ENCODE measurements at places on chromosomes 4 and X.

DNA sequence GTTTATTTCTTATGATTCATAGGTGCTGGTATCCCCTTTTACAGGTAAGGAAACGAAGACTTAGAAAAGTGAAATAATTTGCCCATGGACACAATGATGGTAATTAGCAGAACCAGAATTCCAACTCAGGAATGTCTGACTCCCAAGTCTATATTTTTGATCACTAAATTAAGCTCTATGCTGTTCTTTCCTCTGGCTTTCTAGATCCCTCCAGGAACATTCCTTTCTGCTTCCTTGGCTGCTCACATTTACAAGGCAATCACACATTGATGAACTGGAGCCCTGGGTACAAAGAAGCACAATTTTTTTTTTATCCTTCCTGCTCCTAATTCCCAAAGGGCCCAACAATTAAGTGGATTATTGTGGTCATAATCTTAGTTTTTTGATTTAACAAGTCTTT lies 7.0 kb upstream of the CDKN2AIP start:
- ATAC-seq, result no peak

GRCh38 chrX:129565046-129565650 lies 25.1 kb downstream of the OCRL start:
- ATAC-seq, result no peak

- ATAC-seq, result peak; percentile 63
These were observed 25.1 kb upstream of the MXD4 start for GRCh38 chr4:2286904-2287593.

- ATAC-seq, result no peak
These were observed 214.0 kb upstream of the PSAPL1 start for GRCh38 chr4:7648544-7649395.

DNA sequence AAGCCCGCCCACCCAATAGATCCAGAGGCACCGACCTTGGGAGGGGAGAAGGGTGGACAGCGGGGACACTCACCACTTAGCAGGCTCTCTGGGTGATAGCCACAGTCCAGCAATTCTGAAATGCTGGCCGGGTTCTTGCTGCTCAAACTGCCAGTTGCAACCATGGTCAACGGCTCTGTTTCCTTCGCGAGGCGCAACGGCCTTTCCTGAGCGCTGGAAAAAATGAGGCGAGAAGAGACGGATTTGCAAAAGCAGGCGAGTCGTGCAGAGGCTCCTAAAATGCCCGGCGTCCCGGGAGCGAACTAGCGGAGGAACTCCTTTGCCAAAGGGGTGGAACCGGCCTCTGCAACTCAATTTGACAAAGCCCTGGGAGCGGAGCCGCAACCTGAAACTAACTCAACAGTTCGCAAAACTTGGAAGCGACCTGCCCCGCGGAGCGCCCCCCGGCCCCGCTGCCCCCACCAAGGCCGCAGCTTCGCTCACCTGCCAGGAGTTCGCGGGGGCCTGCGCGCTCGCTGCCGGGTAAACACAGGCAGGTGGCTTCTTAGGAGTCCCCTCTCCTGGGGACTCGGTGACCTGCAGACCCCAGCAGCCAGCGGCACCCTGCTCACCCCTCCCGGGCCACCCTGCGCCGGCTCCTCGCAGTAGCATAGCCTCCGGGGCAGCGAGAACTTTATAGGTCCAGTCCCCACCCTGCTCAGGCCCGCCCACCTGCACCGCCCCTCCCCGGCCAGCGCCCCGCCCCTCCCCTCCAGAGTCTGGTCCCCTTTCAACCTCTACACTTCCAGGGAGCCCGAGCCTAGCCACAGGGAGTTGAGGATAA lies at the start of gene DDIT4L:
TSS of gene DDIT4L (minus strand) at position 649 of the 823 bp plus-strand sequence. CDS start at position 164, 485 bp downstream.
- peak; percentile 94 for ATAC-seq

DNA sequence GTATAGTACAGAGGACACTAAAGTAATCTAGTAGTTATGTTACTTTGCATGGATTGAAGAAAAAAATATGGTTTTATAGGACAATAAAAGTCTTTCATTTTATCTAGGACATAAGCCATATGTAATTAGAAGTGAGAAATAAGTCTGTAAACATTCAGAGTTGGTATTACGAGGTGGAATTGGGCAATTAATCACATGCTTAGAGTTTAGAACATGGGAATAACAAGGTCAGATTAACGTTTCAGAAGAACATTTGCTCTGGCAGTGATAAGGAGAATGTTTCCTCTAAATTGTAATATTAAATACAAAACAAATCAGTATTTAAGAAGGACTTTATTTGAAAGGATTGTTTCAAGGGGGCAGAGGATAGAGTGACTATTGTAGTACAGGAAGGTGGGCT lies 15.6 kb upstream of the SULT1E1 start:
- ATAC-seq, result no peak

DNA sequence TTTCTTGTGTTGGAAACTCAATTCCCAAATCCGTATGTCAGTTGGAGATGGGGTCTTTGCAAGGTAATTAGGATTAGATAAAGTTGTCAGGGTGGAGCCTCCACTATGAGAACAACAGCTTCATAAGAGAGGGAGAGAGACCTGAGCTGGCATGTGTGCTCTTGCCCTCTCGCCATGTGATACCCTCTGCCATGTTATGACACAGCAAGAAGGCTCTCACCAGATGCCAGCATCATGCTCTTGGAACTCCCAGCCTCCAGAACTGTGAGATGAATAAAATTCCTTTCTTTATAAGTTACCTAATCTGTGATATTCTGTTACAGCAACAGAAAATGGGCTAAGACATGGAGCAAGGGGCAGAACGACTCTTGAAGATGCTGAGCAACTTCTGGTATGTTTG lies 201.9 kb upstream of the BOD1L1 start:
- ATAC-seq, result no peak

DNA sequence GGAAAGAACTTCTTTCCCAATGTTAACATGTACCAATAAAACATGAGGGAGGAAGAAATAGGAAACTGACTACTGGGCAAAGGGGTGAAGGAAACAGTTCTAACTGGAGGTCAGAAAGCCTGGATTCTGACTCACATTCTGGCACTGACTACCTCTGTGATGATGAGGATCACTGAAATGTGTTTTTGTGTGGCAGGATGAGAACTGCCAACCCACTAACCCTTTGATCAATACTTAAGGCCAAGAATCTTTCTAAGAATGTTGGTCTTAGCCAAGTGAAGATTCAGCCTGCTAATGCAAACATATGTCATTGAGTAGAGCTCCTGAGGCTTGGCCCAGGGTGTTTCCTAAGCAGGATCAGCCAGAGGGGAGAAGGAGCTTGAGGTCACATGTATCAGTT lies 4.6 kb downstream of the ALAS2 start:
- no peak for ATAC-seq

DNA sequence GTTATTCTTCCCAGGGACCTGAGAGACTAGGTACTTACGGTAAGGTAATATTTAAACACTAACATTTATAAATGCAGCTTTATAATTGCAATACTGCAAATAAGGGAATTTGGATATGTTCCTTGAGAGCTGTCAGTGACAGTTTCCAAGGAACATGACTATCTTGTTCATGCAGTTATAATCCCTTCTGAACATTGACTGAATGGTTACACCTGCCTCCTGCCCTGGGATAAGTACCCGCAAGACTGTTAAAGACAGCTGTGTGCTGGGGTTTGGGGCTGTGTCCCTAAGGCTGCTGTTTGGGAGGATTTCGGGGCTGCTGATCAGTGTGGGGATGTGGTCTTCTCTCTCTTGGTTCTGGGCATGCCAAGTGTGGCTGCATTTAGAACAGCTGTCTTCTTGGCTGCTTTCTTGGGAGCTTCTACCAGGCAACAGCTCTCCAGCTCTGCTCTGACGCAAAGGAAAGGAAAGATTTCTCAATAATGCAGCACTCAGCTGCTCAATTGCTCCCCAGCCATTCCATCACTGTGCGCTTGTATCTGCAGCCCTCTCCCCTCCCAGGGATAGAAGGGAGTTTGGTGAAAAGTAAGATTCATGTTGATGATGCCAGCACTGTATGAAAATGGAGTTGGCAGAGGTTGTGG lies 298.8 kb upstream of the TAPT1 start:
- no peak for ATAC-seq

GRCh38 chrX:21132686-21133393 lies 241.4 kb upstream of the CNKSR2 start:
- no peak for ATAC-seq

DNA sequence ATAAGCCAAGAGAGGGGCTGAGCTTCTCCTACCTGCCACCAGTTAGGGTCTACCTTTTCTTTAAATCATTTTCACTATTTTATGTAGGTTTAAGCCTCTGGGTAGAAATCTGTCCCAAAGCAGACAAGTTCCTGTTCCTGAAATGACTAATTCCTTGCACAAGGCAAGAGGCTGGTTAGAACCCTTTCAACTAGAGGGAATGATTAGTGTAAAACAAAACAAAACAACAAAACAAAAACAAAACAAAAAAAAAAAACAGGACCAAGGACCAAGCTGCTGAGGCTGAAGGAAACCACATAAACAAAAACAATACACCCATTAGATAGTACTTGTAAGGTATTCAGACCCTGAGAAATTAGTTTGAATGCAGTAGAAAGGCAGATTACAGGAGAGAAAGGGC lies 62.7 kb downstream of the MAML3 start:
- ATAC-seq, result no peak

GRCh38 chrX:68114573-68115129 lies 318.6 kb downstream of the OPHN1 start:
- no peak for ATAC-seq

- no peak for ATAC-seq
These were observed 1081.5 kb upstream of the TENM3 start for GRCh38 chr4:181161669-181162068.

DNA sequence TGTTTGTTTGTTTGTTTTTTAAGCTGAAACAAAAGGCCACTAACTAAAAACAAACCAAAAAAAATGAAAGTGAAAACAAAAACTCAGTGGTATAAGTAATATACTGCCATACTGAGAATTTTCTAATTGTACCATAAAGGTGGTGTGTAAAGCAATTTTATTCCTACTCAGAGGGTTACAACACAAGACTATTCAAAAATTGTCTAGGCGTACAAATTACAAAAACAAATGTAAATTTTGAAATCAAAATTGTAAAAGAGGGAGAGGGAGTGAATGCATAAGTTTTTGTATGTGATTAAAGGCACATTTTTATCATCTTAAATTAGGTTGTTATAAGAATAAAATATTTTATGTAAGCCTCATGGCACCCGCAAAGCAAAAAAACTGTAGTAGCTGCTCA lies 232.6 kb downstream of the STK32B start:
- no peak for ATAC-seq

- no peak for ATAC-seq
These were observed 67.5 kb downstream of the ZFYVE28 start for GRCh38 chr4:2350982-2351381.

DNA sequence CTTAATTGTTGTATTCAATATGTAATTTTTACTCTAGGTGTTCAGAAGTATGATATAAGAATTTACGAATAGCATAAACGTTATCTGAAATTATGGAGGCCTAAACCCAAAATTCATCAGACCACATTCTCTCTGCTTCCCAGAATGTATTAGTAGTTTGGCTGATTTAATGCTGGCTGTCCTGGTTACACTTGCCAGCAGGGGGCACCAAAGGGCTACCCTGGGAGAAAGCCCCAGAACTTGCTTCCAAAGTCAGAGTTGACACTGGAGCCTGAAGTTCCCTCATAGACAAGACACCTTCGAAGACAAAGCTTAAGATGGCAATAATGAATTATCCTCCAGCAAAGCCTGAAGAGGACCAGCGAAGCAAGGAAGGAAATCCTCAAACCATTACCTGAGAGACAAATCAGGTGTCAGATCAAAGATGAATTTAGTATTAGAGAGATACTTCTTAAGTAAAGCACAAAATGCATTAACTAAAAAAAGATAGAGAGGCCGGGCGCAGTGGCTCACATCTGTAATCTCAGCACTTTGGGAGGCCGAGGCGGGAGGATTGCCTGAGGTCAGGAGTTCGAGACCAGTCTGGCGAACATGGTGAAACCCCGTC lies 11.3 kb upstream of the ANOS1 start:
- ATAC-seq, result peak; percentile 44

GRCh38 chr4:150673793-150674192 lies 91.8 kb downstream of the MAB21L2 start:
- ATAC-seq, result no peak

GRCh38 chr4:153467897-153468262 lies 1.7 kb downstream of the TMEM131L start:
- ATAC-seq, result no peak

- ATAC-seq, result no peak
These were observed 171.9 kb downstream of the DCTD start for GRCh38 chr4:182745237-182745636.

DNA sequence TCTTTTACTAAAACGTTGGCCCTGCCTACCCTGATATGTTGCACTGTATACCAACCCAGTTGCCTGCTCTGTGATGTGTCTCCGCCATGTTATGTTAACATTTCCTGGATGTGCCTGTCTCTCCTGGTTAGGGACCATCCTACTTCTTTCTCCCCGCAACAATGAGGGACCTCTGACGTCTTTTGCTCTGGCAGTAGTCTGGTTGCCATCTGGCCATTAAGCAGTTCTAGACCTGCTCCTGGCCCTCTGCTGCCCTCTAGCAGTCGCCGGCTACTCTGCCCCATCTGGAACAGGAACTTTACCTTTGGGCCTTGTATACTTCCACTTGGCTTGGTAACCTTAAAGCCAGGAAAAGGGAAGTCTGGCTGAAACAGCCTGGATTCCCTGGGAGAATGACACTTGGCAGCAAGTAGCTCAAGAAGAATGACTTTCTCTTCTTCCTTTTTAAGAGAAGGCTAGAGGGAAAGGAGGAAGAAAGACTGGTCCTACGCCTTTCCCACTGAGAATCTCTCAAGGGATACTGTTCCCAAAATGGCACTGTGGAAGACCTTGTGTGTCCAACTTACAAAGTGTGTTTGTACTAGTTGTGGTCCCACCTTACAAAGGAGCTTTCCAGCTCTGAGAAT lies 63.5 kb downstream of the GPC3 start:
- peak; percentile 94 for ATAC-seq

DNA sequence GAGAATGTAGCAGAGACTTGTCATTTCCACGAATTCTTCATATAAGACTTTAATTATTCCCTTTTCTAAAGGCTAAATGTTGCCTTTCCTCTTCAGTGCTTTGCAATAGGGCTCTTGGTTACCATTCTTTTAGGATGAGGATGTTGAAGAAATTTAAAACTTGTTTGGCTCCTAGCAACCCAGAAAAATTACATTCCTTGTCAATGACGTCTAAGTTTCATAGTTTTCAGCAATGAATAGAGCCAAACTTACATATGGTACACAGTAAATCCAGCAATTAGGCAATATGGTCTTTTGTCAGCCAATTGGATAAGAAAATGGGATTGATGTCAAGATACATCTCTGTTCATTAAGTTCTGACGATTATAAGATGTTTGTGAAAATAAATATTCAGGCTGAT lies 1639.6 kb upstream of the PCDH10 start:
- ATAC-seq, result peak; percentile 40

DNA sequence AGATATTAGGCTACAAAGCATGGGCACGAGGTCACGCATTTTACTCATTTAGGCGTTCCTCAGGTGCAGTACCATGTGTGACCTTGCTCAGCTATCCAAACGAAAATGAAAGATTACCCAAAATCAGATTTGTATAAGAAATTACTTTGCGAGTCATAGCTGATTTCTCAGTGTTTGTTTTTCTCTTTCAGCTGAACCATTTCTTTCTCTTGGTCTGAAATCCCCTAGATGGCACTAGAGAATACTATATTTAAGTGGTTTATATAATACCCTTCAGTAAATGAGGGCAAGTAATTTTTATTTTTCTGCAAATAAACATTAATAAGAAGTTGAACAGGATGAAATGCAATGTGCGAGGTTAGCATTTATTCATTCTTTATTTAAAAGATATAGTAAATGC lies 496.6 kb downstream of the STIM2 start:
- ATAC-seq, result peak; percentile 49

- peak; percentile 65 for ATAC-seq
These were observed 165.0 kb downstream of the RAPGEF2 start for GRCh38 chr4:159267869-159268285.

- no peak for ATAC-seq
These were observed 124.0 kb downstream of the TENM3 start for GRCh38 chr4:182367153-182367552.

- ATAC-seq, result peak; percentile 24
These were observed 147.6 kb downstream of the BCOR start for GRCh38 chrX:39950018-39950688.
